ENCODE measurements at places on chromosomes 12 and 14.

- no peak for DNase-seq
Observed at GRCh38 chr14:37142835-37143401, 29.5 kb downstream of the SLC25A21 start.

GRCh38 chr12:7959701-7960121, 23.7 kb upstream of the SLC2A3 start:
- peak; percentile 38 for DNase-seq

- no peak for DNase-seq
Observed at GRCh38 chr12:96240656-96241055, 46.5 kb downstream of the ELK3 start.

GRCh38 chr12:10121278-10121677, 8.7 kb downstream of the CLEC7A start:
- DNase-seq = no peak

GRCh38 chr14:106039400-106039799, 513.0 kb downstream of the TMEM121 start:
- DNase-seq = peak; percentile 9

- DNase-seq = no peak
Observed at GRCh38 chr12:2639020-2639298, 155.8 kb upstream of the FKBP4 start.

GRCh38 chr14:62934439-62934838, 110.8 kb downstream of the KCNH5 start:
- DNase-seq = no peak

DNA sequence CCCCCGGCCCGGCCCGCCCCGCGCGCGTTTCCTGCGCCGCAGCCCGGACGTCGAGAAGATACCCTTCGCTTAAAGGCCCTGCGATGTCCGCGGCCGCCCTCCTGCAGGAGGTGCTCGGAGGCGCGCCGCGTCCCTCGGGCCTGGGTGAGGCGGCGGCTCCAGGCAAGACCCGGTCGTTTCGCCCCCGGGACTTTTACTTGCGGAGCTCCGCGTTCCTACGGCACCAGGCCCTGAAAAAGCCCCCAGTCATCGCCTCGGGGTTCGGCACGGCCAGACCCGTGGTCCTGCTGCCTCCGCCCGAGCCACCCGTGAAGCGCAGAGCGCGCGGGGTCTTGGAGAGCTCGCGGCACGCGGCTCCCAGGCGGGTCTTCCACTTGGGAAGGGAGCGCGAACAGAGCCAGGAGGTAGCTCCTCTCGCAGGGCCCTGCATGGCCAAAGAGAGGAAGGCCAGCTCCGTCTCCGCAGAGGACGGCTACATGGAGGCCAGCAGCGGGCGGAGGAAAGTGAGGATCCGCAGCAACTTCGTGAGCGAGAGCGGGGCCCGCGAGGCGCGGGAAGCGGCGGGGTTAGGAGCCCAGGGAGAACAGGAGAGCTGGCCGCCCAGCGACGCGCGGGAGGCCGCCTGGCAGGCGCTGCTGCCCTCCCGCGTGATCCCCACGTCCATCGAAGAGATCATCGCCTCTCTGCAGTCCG, 26.9 kb downstream of the TTC6 start:
- peak; percentile 7 for DNase-seq
